ENCODE measurements at places on chromosomes 12 and 14. TPM values are rescaled to one million over a fixed set of nuclear protein-coding genes. Genes with fewer than 3 reads are reported as not detected.
A peak's percentile ranks its signal among the peaks of the same experiment; 100 is the strongest.

GRCh38 chr12:131644481-131644880 lies 66.4 kb upstream of the SFSWAP start:
- DNase-seq, result no peak
- H3K27me3 ChIP-seq, result no peaks in the 10 kb centered on the region
- H3K4me3 ChIP-seq, result no peak overlapping the region
- no peaks in the 10 kb centered on the region for H3K4me1 ChIP-seq
- no peak overlapping the region for H3K27ac ChIP-seq
- no peaks in the 10 kb centered on the region for H3K36me3 ChIP-seq

DNA sequence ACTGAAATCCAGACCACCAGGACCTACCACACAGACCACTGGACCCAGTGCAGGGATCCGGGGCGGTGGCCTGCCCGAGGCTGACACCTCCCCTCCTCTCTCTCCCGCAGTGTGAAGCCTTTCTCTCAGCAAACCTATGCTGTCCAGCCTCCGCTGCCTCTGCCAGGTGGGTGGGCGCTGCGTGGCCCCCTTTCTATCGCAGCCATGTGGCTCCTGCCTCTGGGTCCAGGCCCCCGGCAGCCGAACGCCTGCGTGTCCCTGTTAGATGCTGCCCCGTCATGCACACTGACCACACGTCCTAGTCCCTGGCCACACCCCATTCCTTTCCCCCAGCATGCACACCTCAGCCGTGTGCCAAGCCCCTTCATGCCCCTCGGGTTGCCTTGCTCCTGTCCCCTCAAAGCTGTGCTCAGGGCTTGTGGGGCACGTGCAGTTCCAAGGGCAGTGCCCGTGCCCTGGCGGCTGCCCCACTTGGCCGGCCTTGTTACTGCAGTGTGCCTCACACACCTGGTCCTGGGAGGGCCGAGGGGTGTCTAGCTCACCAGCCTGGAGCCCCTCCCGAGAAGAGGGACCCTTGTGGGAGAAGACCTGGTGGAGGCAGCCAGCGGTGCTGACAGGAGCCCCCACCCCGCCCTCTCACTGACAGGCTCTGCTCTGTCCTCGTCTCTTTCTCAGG lies 58.0 kb upstream of the TSPAN9 start:
- no peaks in the 10 kb centered on the region for H3K4me1 ChIP-seq
- H3K36me3 ChIP-seq, result no peaks in the 10 kb centered on the region
- H3K27me3 ChIP-seq, result no peaks in the 10 kb centered on the region
- DNase-seq, result no peak
- H3K4me3 ChIP-seq, result no peak overlapping the region

GRCh38 chr12:121060149-121061001 lies 21.3 kb upstream of the OASL start:
- peak overlapping the region; percentile 25 for H3K27ac ChIP-seq
- H3K36me3 ChIP-seq, result no peaks in the 10 kb centered on the region
- H3K4me1 ChIP-seq, result 0 out of 2 replicates have a peak, but pooled peaks cover 7% of the 10 kb centered on the region
- DNase-seq, result peak; percentile 77

DNA sequence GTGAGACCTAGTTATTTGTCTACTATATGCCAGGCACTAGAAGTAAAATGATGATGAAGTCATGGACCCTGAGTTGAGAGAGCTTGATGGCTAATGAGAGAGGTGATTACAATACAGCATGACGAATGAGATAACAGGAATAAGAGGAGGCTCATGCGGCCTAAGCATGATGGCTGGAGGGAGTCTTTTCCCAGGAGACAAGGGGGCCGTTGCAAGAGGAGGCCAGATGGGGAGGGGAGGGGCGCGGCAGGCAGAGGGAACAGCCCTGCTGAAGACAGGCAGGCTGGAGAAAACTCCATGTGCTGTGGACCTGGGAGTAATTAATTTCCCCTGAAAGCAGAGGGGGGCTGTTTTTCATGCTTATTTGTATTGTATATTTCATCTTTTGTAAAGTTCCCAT lies 144.7 kb upstream of the RFLNA start:
- no peak for DNase-seq
- H3K36me3 ChIP-seq, result no peaks in the 10 kb centered on the region
- no peak overlapping the region for H3K4me3 ChIP-seq
- H3K4me1 ChIP-seq, result no peaks in the 10 kb centered on the region
- no peak overlapping the region for H3K27ac ChIP-seq
- H3K27me3 ChIP-seq, result peaks cover 5% of the 10 kb centered on the region

DNA sequence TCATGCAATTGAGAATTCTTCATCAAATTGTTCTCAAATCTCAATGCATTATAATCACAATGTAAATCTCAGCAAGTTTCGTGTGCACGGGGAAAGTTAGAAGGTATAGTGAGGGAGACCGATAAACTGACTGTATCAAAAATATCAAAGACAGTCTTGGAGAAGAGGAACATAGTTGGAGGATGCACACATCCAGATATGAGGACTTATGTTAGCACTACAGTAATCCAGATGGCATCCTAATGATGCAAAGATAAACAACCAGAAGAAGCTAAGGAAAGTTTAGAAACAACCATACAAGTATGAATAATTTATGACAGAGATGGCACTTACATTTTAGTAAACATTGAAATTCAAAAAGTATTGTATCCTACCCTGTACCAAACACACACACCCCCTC lies 760.1 kb downstream of the RPS29 start:
- H3K27ac ChIP-seq, result no peak overlapping the region
- no peaks in the 10 kb centered on the region for H3K4me1 ChIP-seq
- no peaks in the 10 kb centered on the region for H3K27me3 ChIP-seq
- no peak for DNase-seq
- H3K4me3 ChIP-seq, result no peak overlapping the region
- no peaks in the 10 kb centered on the region for H3K36me3 ChIP-seq

- no peak for DNase-seq
- H3K27ac ChIP-seq, result no peak overlapping the region
- no peak overlapping the region for H3K4me3 ChIP-seq
- peaks cover 26% of the 10 kb centered on the region for H3K27me3 ChIP-seq
Observed at GRCh38 chr14:22448035-22448904, 140.8 kb downstream of the DAD1 start.

- H3K27me3 ChIP-seq, result no peaks in the 10 kb centered on the region
- DNase-seq, result peak; percentile 87
- peak overlapping the region; percentile 84 for H3K27ac ChIP-seq
- H3K4me1 ChIP-seq, result peaks cover 65% of the 10 kb centered on the region
- no peaks in the 10 kb centered on the region for H3K36me3 ChIP-seq
- peak overlapping the region; percentile 93 for H3K4me3 ChIP-seq
Observed at GRCh38 chr12:111409780-111410430, 4.2 kb downstream of the SH2B3 start.

DNA sequence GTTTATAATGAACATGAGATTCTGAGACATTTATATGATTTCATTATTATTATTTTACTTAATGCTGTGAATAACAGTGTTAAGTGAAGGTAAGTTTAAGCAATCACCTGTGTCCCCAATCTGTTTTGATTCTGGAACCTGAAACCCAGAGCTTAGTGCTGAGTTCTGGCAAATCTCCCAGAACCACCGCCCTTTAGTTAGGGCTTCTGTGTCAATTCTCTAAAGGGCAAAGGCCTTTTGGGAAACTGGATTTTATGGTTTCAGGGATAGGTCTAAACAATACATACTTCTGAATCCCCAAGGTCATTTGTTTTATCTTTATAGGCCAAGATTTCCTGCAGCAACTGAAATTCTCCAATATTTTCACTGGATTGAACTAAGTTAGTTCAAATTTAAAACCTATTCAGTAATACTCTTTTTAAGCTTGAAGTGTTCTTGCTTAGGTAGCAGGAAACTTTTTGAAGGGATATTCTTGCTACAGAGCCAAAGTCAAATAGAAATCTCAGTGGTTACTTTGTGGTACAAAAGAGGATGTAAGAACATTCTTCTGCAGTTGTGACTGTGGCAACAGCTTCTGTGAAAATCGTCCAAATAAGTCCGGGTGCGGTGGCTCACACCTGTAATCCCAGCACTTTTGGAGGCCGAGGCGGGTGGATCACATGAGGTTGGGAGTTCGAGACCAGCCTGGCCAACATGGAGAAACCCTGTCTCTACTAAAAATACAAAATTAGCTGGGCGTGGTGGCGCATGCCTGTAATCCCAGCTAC lies 10.0 kb upstream of the PKP2 start:
- H3K27ac ChIP-seq, result no peak overlapping the region
- no peaks in the 10 kb centered on the region for H3K36me3 ChIP-seq
- no peaks in the 10 kb centered on the region for H3K27me3 ChIP-seq
- no peak overlapping the region for H3K4me3 ChIP-seq
- no peak for DNase-seq

GRCh38 chr14:21107283-21107800 lies 6.5 kb downstream of the TMEM253 start:
- H3K4me1 ChIP-seq, result peaks cover 30% of the 10 kb centered on the region
- H3K4me3 ChIP-seq, result no peak overlapping the region
- H3K36me3 ChIP-seq, result no peaks in the 10 kb centered on the region
- peak overlapping the region; percentile 74 for H3K27ac ChIP-seq

DNA sequence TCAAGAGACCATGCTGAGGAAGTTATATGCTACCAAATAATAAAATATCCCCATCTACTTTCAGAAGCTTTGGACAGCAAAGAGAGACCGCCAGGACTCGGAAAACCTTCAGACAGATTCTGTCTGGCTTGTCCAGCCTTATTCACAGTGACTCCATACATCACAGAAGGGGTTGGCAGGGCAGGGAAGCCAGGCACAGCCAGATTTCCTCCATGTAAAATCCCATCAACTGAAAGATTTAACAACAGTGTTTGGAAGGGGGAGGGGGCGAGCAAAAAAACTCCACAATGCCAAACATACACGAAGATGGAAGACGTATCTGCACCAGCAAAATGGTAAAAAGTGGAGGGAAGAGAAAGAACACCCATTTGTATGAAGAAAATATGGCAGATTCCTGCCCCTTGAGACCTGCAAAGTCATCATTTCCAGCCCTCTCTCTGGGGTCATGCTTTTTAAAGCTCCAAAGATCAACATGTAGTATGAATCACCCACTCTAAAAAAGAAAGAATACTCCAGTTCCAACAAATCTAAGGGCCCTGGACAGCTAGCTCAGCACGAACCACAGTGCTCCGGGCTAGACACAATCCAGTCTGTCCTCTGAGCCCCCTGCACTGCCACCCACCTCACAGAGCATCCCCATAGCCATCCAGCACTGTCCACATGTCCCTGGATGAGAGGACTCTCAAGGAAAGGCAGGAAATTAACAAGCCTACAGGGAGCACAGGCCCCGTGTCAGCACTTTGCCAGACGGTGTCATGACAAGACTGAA lies 116.4 kb downstream of the DICER1 start:
- peak; percentile 9 for DNase-seq
- H3K4me3 ChIP-seq, result no peak overlapping the region
- no peaks in the 10 kb centered on the region for H3K4me1 ChIP-seq
- H3K36me3 ChIP-seq, result no peaks in the 10 kb centered on the region

DNA sequence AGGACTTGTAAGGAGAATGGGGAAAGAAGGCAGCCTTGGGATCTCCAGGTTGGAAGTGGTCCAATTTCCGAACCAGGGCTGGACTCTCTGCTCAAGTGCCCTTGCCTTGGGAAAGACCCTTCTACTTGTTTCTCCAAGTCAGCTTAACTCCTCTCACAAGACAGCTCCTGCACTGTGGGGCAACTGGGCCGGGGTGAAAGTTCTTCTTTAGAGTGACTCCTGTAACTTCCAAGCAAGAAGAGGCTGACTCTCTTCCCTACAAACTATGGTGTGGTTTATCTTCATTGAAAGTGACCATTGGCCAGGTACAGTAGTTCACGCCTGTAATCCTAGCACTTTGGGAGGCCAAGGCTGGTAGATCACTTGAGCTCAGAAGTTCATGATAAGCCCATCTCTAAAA lies 13.7 kb downstream of the KRT1 start:
- H3K36me3 ChIP-seq, result no peaks in the 10 kb centered on the region
- no peak for DNase-seq
- no peak overlapping the region for H3K27ac ChIP-seq
- H3K4me1 ChIP-seq, result no peaks in the 10 kb centered on the region
- H3K4me3 ChIP-seq, result no peak overlapping the region

DNA sequence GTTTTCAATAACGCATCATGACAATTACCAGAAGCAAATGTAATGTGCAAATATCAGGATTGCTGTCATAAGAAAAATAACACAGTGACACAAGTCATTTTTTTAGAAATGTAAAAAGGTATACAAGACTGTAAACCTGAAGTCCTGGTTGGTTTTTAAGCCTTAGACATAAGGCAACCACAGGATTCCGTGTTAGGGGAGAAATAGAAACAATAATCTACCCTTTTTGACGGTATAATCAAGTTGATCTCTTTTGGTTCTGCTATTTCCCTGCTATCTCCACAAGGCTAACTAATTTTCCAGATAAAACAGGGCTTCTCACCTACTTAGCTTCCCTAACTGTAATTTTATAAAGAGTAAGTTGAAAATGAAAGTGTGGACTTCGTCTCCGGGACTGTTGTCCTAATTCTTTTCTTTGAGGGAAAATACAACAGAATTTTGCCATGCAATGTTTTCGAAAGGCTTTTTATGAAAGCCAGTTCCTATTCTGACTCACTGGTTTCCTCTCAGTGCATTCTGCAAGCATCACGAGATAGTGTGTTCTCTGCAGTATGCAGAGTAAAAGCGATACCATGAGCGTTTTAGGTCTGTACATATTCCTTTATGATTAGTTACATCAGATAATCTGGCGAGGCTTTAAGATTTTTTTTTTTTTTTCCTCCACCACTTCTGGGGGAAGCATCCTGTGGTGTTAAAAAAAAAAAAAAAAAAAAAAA lies 10.6 kb downstream of the MYO1H start:
- DNase-seq, result peak; percentile 45
- H3K4me1 ChIP-seq, result no peaks in the 10 kb centered on the region
- peaks cover 38% of the 10 kb centered on the region for H3K27me3 ChIP-seq
- no peaks in the 10 kb centered on the region for H3K36me3 ChIP-seq
- H3K4me3 ChIP-seq, result peak overlapping the region; percentile 48
- H3K27ac ChIP-seq, result no peak overlapping the region

The SYCP3 gene
- total RNA-seq, result not detected

The GPD1 gene
- total RNA-seq, result 0.13 TPM

The WDHD1 gene
- 6.3 TPM for total RNA-seq

The DCP1B gene
- total RNA-seq, result 16.5 TPM

The SLC39A2 gene
- total RNA-seq, result not detected

The SLC25A21 gene
- total RNA-seq, result not detected

The SRGAP1 gene
- total RNA-seq, result 13.0 TPM

The CALCOCO1 gene
- 206 TPM for total RNA-seq

The OASL gene
- total RNA-seq, result 0.54 TPM

The RAB21 gene
- 26.6 TPM for total RNA-seq
